ENCODE measurements at places on chromosomes 6 and 20. TPM values are rescaled to one million over a fixed set of nuclear protein-coding genes. Genes with fewer than 3 reads are reported as not detected.

- DNase-seq = no peak
- H3K4me1 ChIP-seq = peaks cover 13% of the 10 kb centered on the region
- H3K27ac ChIP-seq = no peak overlapping the region
- H3K36me3 ChIP-seq = peaks cover 6% of the 10 kb centered on the region
Observed at GRCh38 chr6:11179419-11180202, 52.9 kb downstream of the NEDD9 start.

DNA sequence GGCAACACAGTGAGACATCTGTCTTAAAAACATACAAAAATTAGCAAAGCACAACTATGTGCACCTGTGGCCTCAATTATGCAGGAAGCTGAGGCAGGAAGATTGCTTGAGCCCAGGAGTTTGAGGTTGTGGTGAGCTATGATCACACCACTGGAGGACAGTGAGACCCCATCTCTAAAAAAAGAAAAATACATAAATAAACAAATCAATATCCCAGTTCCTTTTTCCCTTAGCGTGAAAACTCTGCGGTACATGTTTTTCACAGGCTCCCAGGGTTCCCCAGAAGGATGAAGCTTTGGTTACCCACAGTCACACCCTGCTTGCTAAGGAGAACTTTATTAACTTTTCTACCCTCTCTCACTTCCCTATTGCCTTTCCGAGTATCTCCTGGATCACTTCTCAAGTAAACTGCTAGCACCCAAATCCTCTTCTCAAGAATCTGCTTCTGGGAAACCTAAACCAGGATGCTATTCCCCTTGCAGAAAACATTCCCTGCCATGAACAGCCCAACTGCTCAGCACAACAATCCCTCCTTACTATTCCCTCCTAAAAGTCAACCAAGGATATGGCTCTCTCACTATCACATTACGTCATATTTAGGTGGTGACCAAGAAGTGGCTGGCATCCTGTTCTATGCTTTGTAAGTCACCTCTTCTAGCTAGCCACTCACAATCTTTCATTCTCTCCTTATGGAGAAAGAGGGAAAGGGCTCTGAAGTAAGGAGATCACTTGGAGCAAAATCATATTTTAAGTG, 122.4 kb downstream of the IPCEF1 start:
- DNase-seq = no peak
- H3K4me1 ChIP-seq = no peaks in the 10 kb centered on the region
- H3K27ac ChIP-seq = no peak overlapping the region
- no peaks in the 10 kb centered on the region for H3K36me3 ChIP-seq

GRCh38 chr6:140641412-140641811, 1267.0 kb upstream of the CITED2 start:
- no peaks in the 10 kb centered on the region for H3K4me1 ChIP-seq
- no peaks in the 10 kb centered on the region for H3K36me3 ChIP-seq
- H3K27ac ChIP-seq = no peak overlapping the region
- no peaks in the 10 kb centered on the region for H3K27me3 ChIP-seq
- no peak overlapping the region for H3K4me3 ChIP-seq

GRCh38 chr6:168227840-168228239, 91.7 kb downstream of the DACT2 start:
- no peaks in the 10 kb centered on the region for H3K27me3 ChIP-seq
- no peak overlapping the region for H3K27ac ChIP-seq
- H3K36me3 ChIP-seq = no peaks in the 10 kb centered on the region
- no peaks in the 10 kb centered on the region for H3K4me1 ChIP-seq

GRCh38 chr6:10313799-10314162, 101.1 kb downstream of the TFAP2A start:
- no peak overlapping the region for H3K27ac ChIP-seq
- no peaks in the 10 kb centered on the region for H3K36me3 ChIP-seq
- DNase-seq = no peak
- peaks cover 6% of the 10 kb centered on the region for H3K4me1 ChIP-seq

DNA sequence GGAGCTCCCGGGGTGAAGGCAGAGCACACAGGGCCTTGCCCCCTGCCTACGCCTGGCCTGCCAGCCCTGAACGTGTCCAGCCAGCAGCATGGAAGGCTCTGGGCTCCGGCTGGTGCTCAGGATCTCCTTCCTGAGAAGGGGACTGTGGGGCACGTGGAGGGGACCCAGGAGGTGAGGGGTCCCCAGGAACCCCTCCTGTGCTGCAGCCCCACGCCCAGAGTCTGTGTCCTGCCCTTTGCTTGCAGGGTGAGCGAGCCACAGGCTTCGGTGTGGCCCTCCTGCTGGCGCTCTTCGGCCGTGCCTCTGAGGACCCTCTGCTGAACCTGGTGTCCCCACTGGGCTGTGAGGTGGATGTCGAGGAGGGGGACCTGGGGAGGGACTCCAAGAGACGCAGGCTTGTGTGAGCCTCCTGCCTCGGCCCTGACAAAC, 22.3 kb downstream of the NPEPL1 start:
- DNase-seq = no peak
- H3K36me3 ChIP-seq = no peaks in the 10 kb centered on the region
- no peaks in the 10 kb centered on the region for H3K27me3 ChIP-seq
- H3K27ac ChIP-seq = no peak overlapping the region

GRCh38 chr20:11907621-11908020, 10.1 kb upstream of the BTBD3 start:
- peaks cover 1% of the 10 kb centered on the region for H3K4me1 ChIP-seq
- no peak overlapping the region for H3K27ac ChIP-seq
- H3K36me3 ChIP-seq = no peaks in the 10 kb centered on the region
- no peaks in the 10 kb centered on the region for H3K27me3 ChIP-seq
- H3K4me3 ChIP-seq = no peak overlapping the region

The TGIF2 gene
- total RNA-seq = 14.2 TPM

DNA sequence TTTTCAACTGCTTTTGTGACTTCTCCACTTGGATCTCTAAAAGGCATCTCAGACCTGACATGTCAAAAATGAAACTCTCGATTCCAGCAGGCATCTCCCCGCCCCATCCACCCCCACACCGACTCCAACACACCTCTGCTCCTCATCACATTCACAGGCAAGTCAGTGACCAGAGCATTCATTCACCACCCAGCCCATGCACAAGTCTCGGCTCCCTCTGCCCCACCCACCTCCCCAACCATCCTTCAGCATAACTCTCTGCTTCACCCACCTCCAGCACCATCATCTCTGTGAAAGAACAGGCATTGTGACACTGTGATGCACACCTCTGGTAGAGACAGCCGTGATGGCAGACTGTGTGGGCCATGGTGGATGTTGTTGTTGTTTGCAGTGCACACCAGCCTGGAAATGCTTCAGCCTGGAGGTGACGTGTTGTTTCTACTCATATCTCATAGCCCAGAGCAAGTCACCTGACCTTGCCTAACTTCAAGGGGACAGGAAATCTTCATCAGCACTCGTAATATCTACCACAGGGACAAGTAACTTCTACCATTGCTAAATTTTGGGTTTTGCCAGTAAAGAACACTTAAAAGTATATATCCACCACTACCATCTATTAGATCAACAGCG, 56.5 kb downstream of the ANKRD60 start:
- H3K4me3 ChIP-seq = no peak overlapping the region
- H3K27me3 ChIP-seq = no peaks in the 10 kb centered on the region
- H3K36me3 ChIP-seq = no peaks in the 10 kb centered on the region
- DNase-seq = no peak
- no peaks in the 10 kb centered on the region for H3K4me1 ChIP-seq
- H3K27ac ChIP-seq = no peak overlapping the region

- no peak for DNase-seq
- no peak overlapping the region for H3K4me3 ChIP-seq
- no peaks in the 10 kb centered on the region for H3K27me3 ChIP-seq
Observed at GRCh38 chr20:52279706-52280105, 88.1 kb upstream of the ZFP64 start.

- H3K4me3 ChIP-seq = no peak overlapping the region
- peak; percentile 6 for DNase-seq
- H3K27me3 ChIP-seq = no peaks in the 10 kb centered on the region
- no peaks in the 10 kb centered on the region for H3K4me1 ChIP-seq
- H3K36me3 ChIP-seq = peaks cover 25% of the 10 kb centered on the region
Observed at GRCh38 chr20:46058599-46059281, 29.7 kb downstream of the SLC12A5 start.

DNA sequence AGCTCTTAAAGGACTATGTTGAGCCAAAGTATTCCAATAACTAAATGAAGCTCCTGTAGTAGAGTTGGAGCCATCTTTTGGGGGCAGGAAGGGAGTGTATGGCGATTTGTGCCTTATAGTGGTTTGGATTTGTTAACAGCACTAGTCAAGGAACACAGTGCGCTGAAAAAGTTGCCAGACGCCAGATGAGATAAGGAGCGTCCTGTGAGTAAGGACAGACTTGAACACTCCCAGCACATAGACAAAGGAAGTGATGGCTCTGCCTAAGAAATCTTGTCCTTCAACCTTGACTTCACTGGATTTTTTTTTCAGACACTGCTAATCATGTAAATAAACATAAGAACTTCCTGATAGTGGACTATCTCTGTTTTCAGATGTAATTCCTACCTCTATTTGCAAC, 136.9 kb downstream of the TRMT11 start:
- DNase-seq = no peak
- H3K4me3 ChIP-seq = no peak overlapping the region
- no peak overlapping the region for H3K27ac ChIP-seq
- no peaks in the 10 kb centered on the region for H3K4me1 ChIP-seq

The GABBR1 gene
- 20.4 TPM for total RNA-seq

- H3K36me3 ChIP-seq = no peaks in the 10 kb centered on the region
- DNase-seq = no peak
- H3K27ac ChIP-seq = no peak overlapping the region
- no peak overlapping the region for H3K4me3 ChIP-seq
- H3K27me3 ChIP-seq = no peaks in the 10 kb centered on the region
Observed at GRCh38 chr20:4350096-4350495, 334.7 kb upstream of the RNF24 start.

GRCh38 chr20:48342822-48343513, 484.8 kb downstream of the PREX1 start:
- H3K36me3 ChIP-seq = no peaks in the 10 kb centered on the region
- H3K27me3 ChIP-seq = no peaks in the 10 kb centered on the region
- no peak overlapping the region for H3K4me3 ChIP-seq
- no peaks in the 10 kb centered on the region for H3K4me1 ChIP-seq
- no peak overlapping the region for H3K27ac ChIP-seq
- no peak for DNase-seq

- no peaks in the 10 kb centered on the region for H3K27me3 ChIP-seq
- no peak overlapping the region for H3K27ac ChIP-seq
- no peak for DNase-seq
- no peak overlapping the region for H3K4me3 ChIP-seq
Observed at GRCh38 chr6:56899311-56899710, 55.6 kb upstream of the BEND6 start.

DNA sequence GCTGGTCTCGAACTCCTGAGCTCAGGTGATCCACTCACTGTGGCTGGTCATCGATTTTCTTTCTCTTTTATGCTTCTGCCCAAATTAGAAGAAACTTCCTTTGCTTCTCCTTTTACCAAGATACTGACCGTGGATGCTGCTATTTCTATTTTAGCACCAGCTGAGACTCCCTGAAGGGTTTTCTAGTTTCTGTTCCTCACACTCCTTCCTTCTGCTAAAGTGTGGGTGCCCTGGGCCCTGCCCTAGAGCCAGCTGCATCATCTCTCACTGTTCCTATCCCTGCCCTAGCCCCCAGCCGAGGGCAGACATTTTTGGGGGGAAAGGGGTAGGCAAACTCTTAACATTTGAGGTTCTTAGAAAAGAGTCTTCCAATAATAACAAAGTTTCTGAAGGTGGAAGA, 6.3 kb downstream of the SMOC2 start:
- no peaks in the 10 kb centered on the region for H3K27me3 ChIP-seq
- no peak for DNase-seq
- no peak overlapping the region for H3K4me3 ChIP-seq
- H3K27ac ChIP-seq = no peak overlapping the region

DNA sequence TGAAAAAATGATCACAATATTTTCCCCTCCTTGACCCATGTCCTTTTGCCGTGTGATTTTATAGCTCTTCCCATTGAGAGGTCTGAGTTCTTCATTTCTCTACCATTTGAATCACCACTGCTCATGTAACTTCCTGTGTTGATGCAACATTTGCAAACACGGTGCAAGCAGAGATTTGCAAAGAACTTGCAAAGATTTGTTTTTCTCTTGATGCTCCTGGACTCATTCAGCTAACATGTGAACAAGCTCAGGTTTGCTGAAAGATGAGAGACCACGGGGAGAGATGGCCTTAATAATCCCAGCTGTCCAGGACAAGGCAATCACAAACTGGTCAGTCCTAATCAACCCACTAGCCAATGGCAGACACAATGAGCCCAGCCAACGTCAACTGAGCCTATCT, 8.6 kb downstream of the VNN2 start:
- H3K4me3 ChIP-seq = no peak overlapping the region
- H3K27ac ChIP-seq = no peak overlapping the region
- no peak for DNase-seq
- H3K4me1 ChIP-seq = no peaks in the 10 kb centered on the region
- no peaks in the 10 kb centered on the region for H3K27me3 ChIP-seq

The GUCA1A gene
- not detected for total RNA-seq

The CAP2 gene
- 9.6 TPM for total RNA-seq

The HLA-DQA1 gene
- 19.6 TPM for total RNA-seq

GRCh38 chr6:135301304-135301703, 120.2 kb downstream of the MYB start:
- H3K4me3 ChIP-seq = no peak overlapping the region
- no peaks in the 10 kb centered on the region for H3K36me3 ChIP-seq
- DNase-seq = no peak

DNA sequence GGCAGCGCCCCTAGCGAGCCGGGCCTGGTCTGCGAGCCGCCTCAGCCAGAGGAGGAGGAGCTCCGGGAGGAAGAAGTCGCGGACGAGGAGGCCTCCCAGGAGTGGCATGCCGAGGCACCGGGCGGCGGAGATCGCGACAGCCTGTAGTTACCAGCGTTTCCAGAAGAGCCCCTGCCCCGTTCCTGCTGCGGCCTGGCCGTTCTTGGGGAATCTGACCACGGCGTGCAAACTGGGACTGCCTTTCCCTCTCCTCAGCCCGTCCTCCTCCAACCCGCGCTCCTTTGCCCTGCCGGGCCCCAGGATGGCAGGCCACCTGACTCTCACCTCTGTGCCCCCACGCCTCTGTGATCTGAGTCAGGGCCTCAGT, 802 bp downstream of the HDGFL1 start:
- no peaks in the 10 kb centered on the region for H3K4me1 ChIP-seq
- no peaks in the 10 kb centered on the region for H3K36me3 ChIP-seq
- no peak overlapping the region for H3K27ac ChIP-seq
- no peak for DNase-seq

DNA sequence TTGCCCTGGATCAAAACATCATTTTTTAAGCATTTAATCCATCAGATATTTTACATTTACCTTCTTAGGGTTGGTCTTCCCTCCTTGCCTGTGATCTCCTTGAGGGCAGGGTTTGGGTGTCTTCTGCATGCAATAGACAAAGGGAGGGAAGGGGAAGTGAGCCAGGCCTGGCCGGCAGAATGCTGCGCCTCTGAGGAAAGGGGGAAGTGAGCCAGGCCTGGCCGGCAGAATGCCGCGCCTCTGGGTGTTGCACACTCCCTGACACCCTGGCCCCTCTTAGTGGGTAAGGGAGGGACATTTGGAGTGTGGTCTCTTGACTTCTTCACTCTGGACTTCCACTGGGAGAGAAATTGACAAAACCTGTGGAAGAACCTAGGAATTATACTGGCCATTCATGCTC, 12.4 kb downstream of the PSMF1 start:
- no peak overlapping the region for H3K27ac ChIP-seq
- no peak overlapping the region for H3K4me3 ChIP-seq
- no peaks in the 10 kb centered on the region for H3K4me1 ChIP-seq
- DNase-seq = no peak

Measured in thyroid gland (tissue), 4 donors.